ENCODE measurements at places on chromosomes 7 and 10.

GRCh38 chr7:45192621-45193041, 35.0 kb downstream of the RAMP3 start:
- no peak for DNase-seq

- no peak for DNase-seq
Measured at GRCh38 chr7:35038354-35038753, 1.1 kb upstream of the DPY19L1 start.

GRCh38 chr7:40623863-40624262, 489.1 kb downstream of the SUGCT start:
- no peak for DNase-seq

DNA sequence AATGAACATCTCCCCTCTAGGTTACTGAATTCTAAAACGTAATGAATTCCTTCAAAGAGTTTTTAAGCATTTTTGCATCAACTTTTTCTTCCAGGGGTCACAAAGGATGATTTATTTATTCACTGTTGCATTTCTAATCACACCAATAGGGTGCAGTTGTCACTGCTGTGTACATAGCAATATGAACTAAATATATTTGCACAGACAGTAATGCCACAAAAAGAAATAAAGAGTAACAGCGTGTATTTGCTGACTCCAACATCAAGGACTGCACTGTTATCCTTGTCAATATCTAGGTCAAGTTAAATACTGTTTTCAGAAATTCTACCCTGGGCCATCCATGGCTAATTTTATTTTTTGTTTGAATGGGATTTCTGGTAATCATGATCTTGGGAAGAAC, 138.0 kb downstream of the FRMD4A start:
- DNase-seq = no peak

- no peak for DNase-seq
Measured at GRCh38 chr7:2103071-2103898, 129.5 kb downstream of the MAD1L1 start.

- no peak for DNase-seq
Measured at GRCh38 chr7:152568972-152569371, 107.0 kb downstream of the XRCC2 start.

DNA sequence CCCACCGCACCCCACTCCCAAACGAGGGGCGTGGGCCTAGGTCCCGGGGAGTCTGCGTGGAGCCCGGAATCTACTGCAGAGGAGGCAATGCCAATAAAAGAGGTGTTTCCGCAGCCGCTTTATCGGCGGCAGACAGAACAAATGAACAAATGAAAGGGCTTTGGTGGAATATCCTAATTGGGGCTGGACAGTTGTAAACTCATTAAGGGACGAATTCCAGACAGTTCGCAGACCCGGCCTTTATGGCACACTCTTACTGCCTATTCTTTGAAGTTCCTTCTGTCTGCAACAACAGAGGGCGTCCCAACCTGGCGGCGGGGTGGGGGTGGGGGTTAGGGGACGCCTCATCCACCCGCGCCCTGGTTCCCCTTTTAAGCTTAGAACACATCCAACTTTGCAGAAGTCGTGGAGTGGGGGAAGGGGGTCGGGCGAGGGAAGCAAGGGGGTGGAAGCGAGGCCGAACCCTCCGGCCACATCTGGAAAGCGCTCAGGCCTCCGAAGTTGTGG, 4.1 kb downstream of the HOXA9 start:
- no peak for DNase-seq

DNA sequence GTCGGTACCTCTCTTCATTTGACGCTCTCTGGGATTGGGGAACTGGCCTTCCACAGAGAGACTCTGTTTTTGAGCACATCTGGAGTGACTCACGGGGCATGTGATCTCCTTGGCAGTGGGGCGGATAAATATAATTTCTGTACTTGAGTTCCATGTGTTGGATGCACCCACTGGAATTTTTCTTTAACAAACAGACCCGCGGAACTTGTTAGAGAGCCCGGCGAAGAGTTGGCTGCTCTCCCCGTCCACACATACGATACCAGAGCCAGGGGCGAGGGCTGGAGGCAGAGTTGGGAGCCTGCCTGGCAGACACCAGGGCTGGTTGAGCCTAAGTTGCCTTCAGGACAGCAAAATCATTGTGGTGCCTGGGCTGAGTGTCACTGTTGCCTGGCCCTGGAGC, at the start of gene FAM180A:
Gene FAM180A, minus strand, starts transcription at position 44 of the 400 bp plus-strand sequence. CDS start 233 bp downstream, outside the sequence.
- no peak for DNase-seq

- DNase-seq = peak; percentile 61
Measured at GRCh38 chr10:15209827-15210509, 41.5 kb upstream of the NMT2 start.

GRCh38 chr7:46233585-46234329, 312.7 kb upstream of the IGFBP3 start:
- no peak for DNase-seq

- DNase-seq = no peak
Measured at GRCh38 chr10:33136271-33136670, 178.2 kb upstream of the ITGB1 start.

- DNase-seq = no peak
Measured at GRCh38 chr10:24242562-24242961, 33.6 kb downstream of the KIAA1217 start.

DNA sequence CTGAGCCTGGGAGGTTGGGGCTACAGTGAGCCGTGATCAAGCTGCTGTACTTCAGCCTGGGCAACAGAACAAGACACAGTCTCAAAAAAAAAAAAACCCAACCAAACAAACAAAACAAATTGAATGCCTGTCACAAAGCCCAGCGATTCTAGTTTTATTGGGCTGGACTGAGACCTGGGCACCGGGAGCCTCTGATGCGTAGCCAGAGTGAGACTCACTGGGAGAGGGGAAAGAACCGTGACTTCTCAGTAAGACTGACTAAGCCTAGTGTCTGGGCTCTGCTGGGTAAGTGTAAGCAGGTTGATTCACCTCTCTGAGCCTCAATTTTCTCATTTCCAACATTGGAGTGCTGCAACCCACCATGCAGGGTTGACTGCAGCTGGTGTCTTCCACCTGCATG, 10.1 kb upstream of the LEP start:
- DNase-seq = no peak

GRCh38 chr7:1402791-1403637, 56.3 kb downstream of the MICALL2 start:
- DNase-seq = no peak

GRCh38 chr7:85641331-85641730, 454.5 kb upstream of the SEMA3D start:
- no peak for DNase-seq

GRCh38 chr10:62000726-62001125, 99.2 kb downstream of the ARID5B start:
- DNase-seq = no peak

GRCh38 chr7:147556317-147556716, 1034.2 kb upstream of the C7orf33 start:
- DNase-seq = no peak

DNA sequence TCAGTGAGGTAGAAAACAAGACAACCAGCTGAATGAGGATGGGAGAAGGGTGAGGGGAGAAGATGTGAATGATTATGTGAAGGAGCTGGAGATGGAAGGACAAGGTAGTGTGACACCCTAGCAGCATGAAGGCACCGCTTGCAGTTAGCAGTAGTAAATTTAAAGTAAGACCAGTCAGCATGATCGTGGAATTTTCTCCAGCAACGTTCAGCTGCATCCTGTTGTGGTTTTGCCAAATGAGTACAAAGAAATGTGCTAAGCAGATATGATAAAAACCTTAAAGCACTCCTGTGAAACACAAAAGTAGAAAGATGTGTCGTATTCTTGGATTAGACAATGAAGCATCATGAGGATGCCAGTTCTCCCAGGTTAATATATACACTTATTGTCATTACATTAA, 34.1 kb upstream of the IFRD1 start:
- no peak for DNase-seq

DNA sequence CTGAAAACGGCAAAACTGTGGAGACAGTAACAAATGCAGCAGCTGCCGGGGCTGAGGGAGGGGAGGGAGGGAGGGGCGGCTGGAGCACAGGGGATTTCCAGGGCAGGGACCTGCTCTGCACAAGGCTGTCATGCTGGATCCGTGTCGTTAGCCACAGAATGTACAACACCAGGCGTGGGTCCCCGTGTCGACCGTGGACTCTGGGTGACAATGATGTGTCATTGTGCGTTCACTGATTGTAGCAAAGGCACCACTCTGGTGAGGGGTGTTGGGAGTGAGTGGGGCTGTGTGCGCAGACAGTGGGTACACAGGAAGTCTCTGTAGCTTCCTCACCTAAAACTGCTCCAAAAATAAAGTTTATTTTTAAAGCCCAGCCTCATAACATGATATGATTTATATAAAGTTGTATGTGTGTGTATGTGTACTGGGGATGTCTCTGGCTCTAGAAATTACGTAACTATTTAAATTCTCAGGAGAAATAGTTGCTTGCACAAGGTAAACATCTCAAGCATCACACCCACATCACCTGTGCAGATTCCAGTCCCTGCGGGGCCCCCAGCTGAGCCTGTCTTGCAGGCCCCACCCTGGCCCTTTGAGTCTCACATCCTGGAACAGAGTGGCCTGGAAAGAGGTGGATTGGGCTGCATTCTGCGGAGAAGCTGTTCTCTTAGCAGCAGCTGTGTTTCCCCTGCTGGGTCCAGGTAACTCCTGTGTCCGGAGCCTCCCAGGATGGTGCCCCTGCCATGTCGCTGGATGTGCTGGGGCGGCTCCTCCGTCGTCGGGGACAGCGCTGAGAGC, 135.7 kb downstream of the DYNC2I1 start:
- DNase-seq = no peak

- DNase-seq = no peak
Measured at GRCh38 chr10:3455385-3456334, 283.1 kb upstream of the PITRM1 start.

DNA sequence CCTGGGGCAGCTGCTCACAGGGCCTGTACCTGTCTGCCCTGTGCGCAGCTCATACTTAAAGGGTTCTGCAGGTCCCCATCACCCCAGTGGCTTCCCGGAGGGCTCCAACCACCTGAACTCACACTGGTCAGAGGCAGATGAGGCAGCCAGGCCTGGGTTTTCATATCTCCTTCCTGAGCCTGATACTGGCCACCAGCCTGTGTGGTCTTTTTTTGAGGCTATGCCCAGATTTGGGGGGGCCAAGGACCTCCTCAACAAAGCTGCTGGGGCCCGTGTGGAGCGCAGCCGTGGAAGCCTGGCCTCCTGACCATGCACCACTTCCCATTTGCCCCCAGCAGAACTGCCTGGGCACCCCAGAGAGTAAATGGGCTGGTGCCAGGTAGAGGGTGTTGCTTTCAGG, 25.7 kb downstream of the PNLIPRP2 start:
- DNase-seq = no peak

DNA sequence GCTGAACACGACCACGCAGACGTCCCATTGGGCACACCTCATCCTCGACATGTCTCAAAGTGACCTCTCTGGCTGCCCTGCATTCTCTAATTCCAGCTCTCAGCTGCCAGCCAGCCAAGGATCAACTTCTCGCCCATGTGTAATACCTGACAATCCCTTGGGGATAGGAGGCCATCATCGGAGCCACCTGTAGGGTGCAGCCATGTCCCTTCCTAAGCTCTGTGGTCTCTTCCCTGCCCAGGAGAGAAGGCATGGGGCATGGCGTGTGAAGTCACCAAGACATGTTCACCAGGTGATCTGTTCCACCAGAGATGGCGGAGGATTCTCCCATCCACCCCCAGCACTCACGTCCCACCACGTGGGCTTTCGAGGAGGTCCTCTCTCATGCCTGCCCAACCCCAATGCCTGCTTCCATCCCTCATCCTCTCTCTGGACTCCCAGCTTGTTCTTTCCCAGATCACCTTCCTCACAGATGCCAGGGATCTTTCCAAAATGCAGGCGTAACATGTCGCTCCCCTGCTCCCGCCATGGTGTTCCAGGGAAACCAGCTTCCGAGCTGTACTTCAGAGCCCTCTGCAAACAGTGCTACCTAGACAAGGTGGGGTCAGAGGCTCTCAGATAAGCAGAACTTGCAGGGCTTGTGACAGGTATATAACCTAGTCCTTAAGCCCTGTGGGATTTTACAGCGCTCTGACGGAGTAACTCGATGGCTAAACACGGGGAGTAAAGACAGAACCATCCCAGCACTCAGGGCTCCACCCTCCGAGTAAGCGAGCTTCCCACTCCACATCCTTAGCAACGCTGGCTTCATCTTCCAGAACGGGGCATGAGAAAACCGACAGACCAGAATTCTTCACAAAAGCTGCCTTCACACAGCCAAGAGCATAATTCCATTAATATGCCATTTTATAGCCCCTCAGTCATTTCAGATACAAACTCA, 41.1 kb downstream of the BRI3 start:
- no peak for DNase-seq

- DNase-seq = no peak
Measured at GRCh38 chr10:34854147-34854601, 39.1 kb upstream of the PARD3 start.

GRCh38 chr7:74479066-74479781, 25.5 kb downstream of the GTF2IRD1 start:
- no peak for DNase-seq

GRCh38 chr7:86773309-86773708, 129.6 kb downstream of the GRM3 start:
- DNase-seq = no peak

GRCh38 chr7:50567715-50568261, 2.6 kb upstream of the DDC start:
- DNase-seq = no peak

DNA sequence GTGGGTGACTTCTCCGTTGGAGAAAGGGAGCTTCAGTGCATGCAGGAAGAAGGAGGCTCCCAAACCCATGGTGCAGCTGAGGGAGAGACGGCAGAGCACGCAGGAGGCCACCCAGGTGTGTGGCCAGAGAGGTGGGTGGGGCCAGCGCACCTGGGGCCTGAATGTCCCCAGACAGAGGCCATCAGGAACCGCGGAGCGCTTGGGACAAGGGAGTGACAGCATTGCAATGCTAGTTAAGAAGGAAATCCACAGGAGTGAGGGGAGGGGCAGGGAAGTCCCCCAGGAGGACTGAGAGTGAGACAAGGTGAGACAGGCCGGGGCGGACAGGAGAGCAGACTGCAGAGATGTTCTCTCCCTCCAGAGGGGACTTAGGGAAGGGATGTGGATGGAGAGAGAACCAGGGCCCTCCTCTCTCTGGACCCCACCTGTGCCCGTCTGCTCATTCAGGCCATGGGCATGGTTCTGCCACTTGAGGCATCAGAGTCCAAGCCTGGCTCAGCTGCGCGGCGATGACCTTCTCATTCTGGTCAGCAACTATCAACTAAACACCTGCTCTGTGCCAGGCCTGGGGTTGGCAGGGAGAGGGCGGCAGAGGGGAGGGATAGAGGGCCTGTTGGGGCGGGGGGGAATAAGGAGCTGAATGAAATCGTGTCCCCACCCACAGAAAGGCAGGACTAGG, 69.4 kb upstream of the COL13A1 start:
- DNase-seq = no peak

GRCh38 chr7:98469088-98469487, 68.2 kb upstream of the BAIAP2L1 start:
- DNase-seq = no peak

GRCh38 chr7:2273866-2274265, 31.8 kb downstream of the NUDT1 start:
- DNase-seq = no peak

All from stimulated activated CD8-positive, alpha-beta memory T cell treated with anti-CD3 and anti-CD28 coated beads, Interleukin-7, amount 100 ng/mL, for 4 hours (primary cell).